ENCODE measurements at places on chromosomes 4 and X.
A peak's percentile ranks its signal among the peaks of the same experiment; 100 is the strongest.

- no peak for DNase-seq
Measured at GRCh38 chr4:77505275-77505957, 100.2 kb upstream of the CXCL13 start.

GRCh38 chr4:145840162-145840768 lies 98.4 kb downstream of the ZNF827 start:
- peak; percentile 69 for DNase-seq

GRCh38 chrX:23008431-23009099 lies 8.8 kb downstream of the DDX53 start:
- DNase-seq: peak; percentile 25

DNA sequence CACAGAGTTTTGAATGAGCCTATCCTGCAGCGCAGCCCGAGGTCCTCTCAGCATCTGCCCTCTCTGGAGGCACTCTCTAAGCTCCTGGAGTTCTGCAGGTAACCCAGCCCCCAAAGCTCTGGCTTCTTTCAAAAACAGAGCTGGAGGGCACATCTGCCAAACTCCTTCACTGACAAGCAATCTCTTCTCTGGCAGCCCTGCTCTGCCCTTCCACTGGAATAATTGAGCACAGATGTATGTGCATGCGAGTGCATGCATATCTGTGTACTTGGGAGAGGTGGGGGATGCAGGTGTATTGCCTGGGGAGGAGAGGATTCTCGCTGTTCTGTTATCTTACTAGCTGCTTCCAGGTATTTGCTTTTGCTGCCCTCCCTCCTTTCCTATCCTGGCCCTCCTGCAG lies 22.2 kb upstream of the PLP1 start:
- no peak for DNase-seq

- DNase-seq: peak; percentile 64
Measured at GRCh38 chrX:21398426-21398825, 24.2 kb downstream of the CNKSR2 start.

DNA sequence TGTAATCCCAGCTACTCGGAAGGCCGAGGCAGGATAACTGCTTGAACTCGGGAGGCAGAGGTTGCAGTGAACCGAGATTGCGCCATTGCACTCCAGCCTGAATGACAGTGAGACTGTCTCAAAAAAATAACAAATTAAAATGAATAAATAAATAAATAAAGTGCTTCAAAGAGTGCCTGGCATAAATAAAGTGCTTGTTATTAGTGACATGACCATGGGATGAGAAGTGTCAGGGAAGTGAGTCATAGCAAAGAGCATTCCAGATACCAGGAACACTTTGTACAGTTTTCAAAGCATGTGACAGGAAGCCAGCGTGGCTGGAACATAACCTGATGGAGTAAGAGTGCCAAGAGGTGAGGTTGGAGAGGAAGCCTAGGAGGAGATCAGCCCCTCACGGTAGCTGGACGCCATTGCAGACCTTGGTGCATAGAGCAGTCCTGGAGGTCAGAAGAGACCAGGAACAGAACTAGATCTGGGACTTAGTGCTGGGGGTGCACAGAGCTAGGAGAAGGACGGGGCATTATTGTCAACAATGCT lies 6.0 kb upstream of the WDR13 start:
- no peak for DNase-seq

GRCh38 chr4:11748164-11748872 lies 319.6 kb upstream of the HS3ST1 start:
- DNase-seq: no peak

DNA sequence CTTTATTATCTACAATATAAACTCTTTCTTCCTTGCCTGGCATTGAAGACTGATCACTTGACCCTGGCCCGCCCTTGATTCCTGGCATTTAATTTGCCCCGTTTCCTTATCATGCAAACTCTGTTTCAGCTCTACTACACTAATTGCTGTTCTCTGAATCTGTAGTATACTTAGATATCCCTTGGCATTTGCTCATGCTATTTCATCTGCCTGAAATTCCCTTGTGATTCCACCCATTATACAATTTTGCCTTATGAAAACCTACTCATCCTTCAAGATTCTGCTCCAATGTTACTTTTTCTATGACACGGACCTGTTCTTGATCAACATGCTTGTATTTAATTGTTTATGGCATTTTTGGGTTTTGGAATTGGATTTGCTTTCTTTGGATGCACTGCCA lies 459.9 kb upstream of the AMOT start:
- DNase-seq: no peak

DNA sequence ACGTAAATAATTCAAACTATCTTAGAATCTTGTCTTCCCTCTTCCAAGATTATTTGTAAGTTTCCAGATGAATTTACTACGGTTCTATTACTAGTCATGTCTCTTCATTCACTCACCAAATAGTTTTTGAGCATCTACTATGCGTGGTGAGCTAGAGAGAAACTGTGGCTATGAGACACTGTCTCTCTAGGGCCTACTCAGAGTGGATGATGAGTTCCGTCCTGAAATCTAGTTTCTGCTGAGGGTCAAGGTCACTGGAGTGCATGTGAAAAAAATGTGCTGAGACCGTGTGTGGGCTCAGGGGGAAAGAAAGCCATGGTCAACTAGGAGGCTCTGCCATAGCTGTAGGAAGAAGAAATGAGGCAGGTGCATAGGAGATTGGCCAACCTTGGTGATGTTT lies 320.2 kb upstream of the GATB start:
- DNase-seq: no peak

DNA sequence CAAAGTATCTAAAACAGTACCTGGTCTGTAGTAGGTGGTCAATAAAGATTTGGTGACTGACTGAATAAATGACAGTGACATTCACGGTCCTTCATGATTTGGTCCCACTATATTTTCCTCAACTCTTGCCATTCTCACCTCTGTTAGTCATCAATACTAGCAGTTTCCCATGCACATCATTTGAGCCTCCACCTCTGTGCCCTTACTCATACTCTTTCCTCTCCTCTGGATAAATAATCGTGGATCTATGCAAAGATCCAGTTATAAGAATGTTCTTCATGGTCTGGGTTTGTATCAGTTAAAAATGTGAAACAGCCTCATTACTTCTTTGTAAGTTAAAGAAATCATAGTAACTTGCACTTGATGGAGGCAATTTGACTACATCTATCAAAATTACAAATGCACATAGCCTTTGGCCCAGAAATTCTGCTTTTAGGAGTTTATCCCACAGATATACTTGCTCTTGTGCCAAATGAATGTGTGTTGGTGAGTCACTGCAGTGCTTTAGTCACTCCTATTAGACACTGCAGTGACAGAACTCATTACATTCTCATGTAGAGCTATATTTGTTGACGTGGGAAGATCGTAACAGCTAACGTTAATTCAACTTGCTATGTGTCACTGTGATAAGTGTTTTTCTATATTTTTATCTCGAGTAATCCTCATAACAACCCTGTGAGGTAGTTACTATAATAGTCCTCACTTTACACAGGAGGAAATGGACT lies 121.9 kb upstream of the SMIM10 start:
- no peak for DNase-seq

DNA sequence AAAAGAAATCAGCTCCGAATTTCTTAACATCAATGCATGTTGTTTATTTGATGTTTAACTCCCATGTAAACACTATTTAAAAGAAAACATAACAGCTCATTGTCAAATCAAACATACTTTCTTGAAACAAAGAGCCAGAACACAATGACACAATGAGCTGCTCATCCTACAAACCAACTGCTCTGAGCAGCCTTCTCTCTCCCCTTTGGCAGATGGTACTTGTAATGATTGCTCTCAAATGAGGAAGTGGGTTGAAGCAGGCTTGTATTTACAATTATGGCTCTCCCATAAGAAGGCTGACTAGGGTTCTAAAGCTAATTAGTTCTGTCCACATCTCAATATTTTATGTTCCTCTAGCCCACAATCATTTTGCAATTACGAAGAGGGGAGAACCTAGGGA lies 637.8 kb upstream of the ADGRL3 start:
- DNase-seq: peak; percentile 9

- DNase-seq: no peak
Measured at GRCh38 chrX:105221374-105221773, 880 bp upstream of the TEX13A start.

DNA sequence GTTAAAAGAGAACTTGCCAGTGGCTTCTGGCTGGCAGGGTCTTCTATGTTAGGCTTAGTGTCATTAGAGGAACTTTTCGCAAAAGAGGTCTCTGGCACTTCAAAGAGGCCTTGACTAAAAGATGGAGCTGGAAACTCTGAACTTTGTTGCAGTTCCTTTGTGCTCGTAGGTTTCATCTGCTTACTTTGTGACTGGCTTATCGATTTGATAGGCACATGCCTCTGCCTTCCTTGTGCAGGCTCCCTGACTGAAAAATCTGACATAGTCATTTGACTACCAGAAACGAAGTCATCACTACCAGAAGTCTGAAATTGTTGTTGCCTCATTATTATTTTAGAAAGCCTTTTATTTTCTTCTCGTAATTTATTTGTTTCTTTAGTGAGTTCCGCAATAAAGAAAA lies 93.9 kb upstream of the IL13RA1 start:
- DNase-seq: peak; percentile 7

All from KBM-7 (cell line).